Activated naive CD8-positive, alpha-beta T cell treated with anti-CD3 and anti-CD28 coated beads, Interleukin-2, amount 50 U/mL, for 16 hours (primary cell): ENCODE measurements at places on chromosomes 7 and 10.

- DNase-seq: no peak
Observed at GRCh38 chr10:44966129-44966815, 6.7 kb downstream of the RASSF4 start.

GRCh38 chr10:29634764-29635625 lies at the start of gene SVIL:
SVIL (minus strand) TSS chr10:29634971; CDS start chr10:29555058, 79,913 bp downstream.
- no peak for DNase-seq

DNA sequence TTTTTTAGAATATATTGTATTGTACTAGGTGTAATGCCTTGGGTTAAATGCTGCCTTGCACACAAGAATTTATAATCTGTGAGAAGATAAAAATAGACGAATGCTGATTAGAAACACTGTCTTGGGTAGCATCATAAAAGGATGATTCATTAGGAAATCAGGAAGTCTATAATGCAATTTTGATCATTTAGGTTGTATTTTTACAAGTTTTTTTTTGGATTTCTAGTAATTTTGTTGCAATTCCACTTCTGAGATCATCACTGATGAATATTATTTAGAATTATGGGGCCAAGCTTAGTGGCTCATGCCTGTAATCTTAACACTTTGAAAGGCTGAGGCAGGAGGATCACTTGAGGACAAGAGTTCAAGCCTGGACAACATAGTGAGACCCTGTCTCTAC lies 29.6 kb downstream of the WBP1L start:
- DNase-seq: no peak

GRCh38 chr10:73131301-73131700 lies 21.0 kb downstream of the NUDT13 start:
- no peak for DNase-seq

DNA sequence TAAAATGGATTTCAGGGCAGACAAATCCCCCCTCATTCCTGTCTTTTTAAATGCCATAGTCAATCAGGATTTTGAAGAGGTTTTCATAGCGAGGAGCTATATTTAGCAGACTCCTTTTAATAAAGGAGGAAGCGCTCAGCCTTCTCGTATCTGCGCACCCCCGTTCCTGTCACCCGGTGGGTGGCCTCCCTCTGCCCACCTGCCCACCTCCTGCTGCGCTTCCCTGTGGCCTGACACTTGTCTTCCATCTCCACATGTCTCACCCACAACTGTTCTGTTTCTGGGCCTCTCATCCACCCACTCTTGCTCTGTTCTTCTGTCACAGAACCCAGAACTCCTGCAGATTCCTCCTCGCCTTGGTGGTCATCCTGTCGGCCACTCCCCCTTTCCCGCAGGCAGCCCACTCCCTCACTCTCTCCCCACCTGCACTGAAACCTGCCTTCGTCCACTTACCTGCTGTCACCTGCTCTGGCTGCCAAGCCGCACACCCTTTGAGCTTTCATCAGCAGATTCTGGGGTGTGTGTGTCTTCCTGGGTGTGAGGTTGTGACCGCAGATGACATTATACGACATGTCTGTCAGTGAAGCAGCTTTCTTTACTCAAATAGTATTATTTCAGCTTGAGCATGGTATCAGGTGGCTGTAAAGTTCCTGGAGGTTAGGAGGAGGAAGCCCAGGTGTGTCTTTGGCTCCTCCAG lies 163.5 kb upstream of the AGK start:
- DNase-seq: no peak

DNA sequence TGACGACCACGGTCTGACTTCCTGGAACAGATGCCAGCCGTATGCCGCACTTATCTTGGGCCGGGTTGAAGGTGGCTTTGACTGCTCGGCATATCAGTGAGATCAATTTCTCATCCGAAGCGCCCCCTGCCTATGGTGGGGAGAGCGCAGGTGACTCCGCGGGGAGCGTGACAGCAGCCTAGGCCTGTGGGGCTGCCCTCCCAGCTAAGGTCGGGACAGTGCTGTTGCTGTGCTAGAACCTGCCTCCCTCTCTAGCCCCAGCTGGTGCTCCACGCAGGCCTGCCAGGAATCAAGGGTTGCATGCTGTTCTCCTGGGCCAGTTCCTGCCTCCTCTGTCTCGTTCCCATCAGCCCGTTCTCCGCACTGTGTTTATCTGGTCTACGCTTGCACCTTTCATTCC lies 49.8 kb downstream of the PODXL start:
- DNase-seq: no peak

GRCh38 chr10:12657489-12657888 lies 308.1 kb downstream of the CAMK1D start:
- no peak for DNase-seq

- no peak for DNase-seq
Observed at GRCh38 chr10:24444337-24444736, 235.4 kb downstream of the KIAA1217 start.

DNA sequence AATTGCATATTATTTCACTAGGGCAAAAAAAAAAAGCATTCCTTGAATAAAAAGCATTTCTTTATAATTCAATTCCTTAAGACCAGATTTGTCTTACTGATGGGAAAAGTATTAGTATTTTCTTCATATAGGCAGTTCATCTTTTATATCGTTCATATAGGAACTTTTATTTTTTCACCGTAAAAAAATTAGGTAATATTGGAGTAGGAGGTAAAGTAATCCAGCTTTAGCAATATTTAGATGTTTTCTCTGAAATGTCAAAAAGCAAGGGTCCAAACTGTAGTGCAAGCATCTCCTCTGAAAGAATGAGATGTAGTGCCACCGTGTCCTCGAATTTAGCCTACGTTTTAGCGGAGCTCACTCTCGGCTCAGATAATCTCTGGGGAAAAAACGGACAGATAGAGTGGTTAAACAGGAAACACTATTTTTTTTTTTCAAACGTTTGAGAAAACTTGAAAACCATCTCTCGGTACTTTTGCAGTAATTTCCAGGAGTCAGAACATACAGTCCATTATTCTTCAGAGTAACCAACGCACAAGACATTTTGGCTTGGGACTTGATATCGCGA lies 5.5 kb upstream of the SPAG6 start:
- no peak for DNase-seq

DNA sequence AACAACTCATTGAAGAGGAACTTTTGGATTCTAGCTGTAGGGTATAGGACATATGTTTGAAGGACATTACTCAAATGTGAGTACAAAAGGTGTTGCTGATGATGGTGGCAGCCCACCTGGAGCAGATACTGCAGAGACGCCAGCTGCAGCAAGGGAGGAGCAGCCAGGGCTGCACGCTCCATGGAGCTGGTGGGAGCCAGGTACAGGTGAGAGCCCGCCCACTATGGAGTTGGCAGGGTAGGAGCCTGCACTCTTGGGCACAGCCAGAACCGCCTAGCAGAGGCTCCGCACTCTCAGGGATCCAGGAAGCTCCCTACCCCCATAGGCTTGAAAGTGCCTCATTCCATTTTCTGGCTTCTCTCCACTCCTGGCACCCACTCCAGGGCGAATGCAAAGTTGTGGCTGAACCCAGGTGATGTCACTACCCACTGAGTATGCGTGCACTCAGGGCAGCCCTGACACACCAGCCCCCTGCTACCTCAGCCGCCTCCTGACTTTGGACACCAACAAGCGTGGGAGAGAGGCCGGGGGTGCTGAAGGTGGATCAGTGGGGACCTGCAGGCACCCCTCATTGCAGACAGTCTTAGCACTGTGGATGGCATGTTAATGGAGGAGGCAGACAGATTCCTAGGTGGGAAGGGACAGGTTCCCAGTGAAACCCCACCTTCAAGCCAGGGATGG lies 761.1 kb downstream of the IPMK start:
- DNase-seq: no peak

GRCh38 chr7:98808751-98809460 lies 60.9 kb downstream of the TMEM130 start:
- no peak for DNase-seq

- no peak for DNase-seq
Observed at GRCh38 chr10:63106111-63106755, 26.9 kb upstream of the NRBF2 start.

GRCh38 chr7:151248346-151249033 lies at the start of gene SMARCD3:
SMARCD3 (minus strand) TSS chr7:151248694; CDS start chr7:151248562, 132 bp downstream.
- DNase-seq: no peak

DNA sequence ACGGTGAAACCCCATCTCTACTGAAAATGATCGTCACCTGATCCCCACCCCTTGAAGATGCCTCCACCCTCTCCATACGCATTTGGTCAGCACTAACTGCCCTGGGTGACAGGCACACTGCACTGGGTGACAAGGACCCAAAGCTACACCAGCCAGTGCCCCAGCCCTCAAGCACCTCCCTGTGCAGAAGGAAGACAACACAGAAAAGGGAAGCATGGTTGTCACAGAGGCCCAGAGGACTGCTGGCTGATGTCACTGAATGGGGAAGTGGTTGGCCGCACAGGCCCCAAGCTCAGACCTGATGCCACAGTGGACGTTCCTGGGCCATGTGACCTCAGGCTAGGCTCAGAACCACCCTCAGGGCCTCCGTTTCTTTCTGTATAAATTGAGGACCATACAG lies 4.2 kb upstream of the PILRA start:
- DNase-seq: no peak

DNA sequence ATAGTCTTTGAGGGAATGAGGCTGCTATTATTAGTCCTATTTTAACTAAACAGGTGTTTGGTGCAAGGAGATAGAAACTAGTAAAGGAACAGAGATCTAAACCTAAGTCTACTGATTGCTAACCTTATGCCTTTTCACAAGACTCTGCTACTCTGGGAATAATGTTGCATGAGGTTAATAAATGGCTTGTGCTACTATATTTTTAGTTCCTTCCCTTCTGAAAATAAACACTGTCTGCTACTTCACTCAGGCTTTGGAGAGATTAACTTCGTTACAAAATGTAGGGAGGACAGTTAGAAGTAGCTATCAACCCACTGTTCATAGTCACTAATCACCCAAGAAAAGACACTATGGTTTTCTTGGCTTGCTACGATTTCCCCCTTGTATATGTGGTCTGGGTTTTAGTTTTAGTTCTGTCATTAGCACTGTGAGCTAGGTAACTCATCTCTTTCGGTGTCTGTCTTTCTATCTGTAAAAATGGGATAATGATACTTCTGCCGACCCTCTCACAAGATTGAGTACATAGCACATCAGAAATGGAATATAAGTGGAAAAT lies 296.2 kb downstream of the LRRTM3 start:
- DNase-seq: no peak

GRCh38 chr10:86849181-86849894 lies 92.9 kb downstream of the BMPR1A start:
- DNase-seq: no peak

DNA sequence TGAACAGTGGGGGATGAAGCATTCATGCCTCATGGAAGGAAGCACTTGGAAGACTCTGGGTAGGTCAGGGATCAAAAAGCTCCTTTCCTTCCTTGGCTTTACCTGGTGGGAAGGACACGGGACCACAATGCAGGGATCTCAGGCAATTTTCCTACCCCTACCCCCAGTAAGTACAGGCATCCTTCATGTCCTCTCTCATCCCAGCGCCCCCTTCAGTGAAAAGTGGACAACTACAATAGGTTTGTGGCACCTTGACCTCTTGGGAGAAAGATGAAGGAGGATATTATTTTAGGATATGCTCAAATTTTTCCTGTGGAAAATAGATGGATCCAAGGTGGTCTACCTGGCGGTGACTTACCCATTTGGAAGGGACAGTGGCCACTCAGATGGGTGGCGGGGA lies 16.5 kb downstream of the AFAP1L2 start:
- DNase-seq: no peak

DNA sequence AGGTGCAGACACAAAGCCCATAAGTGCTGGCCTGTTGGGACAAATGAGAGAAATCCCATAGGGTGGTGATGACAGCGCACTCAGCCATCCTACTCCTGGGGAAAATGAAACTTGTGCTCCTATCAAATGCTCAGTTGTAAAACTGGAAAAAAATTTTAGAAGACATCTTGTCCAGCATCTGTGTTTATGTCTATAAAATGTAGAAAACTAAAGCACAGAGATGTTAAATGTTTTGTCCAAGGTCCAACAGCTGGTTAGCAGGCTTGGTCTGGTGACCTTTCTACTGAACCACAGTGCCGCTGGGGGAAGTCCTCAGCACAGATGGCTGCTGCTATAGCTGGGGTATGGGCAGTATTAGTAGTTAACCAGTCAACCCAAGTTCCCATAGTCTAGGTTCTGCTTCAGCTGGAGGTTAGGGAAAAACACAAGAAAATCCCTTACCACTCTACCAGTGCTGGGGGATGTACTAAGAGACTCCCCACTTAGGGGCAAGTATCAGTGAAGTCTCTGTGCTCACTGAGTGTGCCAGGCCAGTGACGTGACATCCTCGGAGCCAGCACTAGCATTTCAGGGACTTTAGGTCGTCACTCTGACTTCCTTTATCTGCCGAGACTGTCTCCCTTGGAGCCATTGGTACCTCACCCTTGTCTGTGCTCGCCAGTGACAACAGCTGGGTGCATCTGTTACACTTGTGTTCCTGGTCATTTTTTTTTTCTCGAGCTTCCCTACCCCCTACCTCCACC lies 1.9 kb downstream of the TSPAN33 start:
- no peak for DNase-seq

DNA sequence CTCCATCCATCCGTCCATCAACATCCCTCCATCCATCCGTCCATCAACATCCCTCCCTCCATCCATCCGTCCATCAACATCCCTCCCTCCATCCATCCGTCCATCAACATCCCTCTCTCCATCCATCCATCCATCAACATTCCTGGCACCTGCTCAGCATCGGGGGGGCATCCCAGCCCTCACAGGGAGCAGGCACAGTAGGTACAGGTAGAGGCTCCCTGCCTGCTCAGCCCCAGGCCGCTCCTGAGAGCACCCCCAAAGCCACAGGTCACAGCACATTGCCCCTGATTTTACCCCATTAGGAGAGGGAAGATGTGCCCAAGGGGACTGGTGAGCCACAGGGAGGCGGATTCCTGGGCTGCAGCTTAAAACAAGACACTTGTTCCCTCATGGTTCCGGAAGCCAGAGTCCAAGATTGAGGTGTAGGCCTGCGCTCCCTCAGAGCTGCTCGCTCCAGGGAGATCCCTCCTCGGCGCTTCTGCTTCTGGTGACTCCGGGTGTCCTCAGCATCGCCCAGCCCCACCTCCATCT lies 21.1 kb upstream of the CFAP46 start:
- no peak for DNase-seq

DNA sequence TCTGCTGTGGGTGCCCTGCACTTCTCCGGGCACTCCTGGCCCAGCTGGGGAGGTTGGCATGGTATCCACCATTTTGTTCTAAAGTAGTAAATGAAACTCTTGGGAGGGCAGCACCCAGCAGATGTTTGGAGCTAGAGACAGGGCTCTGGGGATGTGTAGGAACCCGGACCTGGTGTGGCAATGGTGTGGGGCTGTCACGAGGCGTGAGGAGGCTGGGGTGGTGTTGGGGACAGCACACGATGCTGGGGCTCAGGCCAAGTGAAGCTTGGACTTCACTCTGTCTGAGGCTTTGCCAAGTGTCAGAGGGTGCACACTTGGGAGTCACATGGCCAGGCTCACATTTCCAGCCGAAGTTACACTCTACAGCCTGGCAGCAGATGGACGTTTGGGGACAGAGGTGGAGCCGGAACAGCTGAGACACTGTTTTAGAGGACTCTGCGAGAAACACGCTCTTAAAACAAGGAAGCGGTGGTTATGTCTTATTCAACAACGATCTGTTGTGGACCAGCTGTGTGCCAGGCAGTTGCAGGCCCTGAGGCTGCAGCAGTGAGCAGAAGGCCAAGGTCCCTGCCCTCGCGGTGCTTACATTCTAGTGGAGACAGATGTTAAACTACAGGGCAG lies 118.2 kb downstream of the CUX1 start:
- no peak for DNase-seq
